ENCODE measurements at places on chromosomes 5 and 9.

DNA sequence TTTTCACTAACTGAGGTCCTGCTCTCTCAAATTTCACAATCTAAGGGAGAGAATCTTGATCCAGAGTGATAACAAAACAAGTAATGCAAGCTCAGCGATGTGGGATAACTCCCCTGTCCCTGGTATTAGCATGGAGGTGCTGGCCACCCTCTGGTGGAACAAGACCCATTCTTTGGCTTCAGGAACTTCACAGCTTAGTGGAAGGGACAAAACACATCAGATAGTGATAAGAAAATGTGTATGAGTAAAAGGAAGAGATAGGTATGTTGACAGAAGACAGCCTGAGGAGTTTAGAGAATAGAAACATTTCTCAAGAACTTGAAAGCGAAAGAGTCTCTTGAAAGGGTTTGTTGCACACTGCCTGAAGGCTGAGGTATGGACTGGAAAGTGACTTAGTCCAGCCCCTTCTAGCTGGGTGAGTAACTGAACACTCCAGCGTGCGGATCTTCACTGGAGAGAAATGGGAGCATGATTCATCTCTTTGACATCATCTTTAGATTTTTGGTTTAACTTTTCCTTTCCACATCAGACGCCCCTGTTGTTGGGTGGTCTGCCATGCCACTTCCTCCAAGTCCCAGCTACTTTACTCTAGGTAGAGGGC is 25.4 kb upstream of the ZSWIM6 start:
- DNase-seq = no peak

- no peak for DNase-seq
Measured at GRCh38 chr5:128538250-128539037, 399 bp upstream of the FBN2 start.

DNA sequence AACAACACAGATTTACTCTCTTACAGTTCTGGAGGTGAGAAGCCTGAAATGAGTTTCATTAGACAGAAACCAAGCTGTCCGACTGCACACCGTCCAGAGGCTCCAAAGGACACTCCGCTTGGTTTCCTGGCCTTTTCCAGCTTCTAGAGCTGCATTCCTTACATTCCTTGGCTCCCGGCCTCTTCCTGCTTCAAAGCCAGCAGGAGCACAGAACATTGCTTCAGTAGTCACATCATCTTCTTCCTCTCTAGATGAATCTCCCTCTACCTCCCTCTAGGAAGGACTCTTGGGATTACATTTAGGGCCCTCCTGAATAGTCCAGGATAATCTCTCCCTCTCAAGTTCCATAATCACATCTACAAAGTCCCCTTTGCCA is 213.3 kb downstream of the CDK5RAP2 start:
- DNase-seq = no peak

DNA sequence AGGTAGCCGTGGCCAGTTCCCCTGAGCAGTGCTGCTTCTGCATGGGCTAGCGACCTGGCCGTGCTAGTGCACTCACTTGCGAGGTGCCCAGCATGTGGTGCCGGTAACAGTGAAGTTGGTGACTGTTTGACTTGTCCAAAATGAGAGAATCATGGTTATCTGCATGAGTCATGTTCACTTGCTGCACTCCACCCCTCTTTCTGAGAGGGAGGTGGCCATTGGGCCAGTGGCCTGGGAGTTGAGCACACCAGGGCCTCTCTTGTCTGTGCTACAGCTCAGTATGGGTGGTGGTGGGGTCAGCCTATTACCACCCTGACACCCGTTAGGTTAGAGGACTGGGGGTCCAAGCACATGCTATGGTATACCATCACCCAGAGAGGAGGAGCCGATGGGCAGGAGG is 55.4 kb upstream of the GARNL3 start:
- no peak for DNase-seq

DNA sequence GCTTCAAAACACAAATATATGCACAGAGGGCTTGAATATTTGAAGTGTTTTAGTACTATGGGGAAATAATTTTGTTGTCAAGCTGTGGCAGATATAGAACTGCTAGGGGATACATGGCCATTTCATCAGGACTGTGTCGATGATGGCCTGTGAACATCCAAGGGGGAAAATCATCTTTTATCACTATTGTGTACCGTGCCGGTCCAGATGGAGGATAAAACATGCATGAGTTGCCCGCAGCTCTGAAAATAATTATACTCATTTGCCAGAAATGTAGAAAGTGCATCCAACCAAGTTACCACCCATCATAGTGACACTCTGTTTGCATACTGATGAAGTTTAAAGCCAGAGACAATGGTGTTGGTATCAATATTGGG is 405.9 kb downstream of the ZSWIM6 start:
- no peak for DNase-seq
